ENCODE measurements at places on chromosomes 1 and 21.

DNA sequence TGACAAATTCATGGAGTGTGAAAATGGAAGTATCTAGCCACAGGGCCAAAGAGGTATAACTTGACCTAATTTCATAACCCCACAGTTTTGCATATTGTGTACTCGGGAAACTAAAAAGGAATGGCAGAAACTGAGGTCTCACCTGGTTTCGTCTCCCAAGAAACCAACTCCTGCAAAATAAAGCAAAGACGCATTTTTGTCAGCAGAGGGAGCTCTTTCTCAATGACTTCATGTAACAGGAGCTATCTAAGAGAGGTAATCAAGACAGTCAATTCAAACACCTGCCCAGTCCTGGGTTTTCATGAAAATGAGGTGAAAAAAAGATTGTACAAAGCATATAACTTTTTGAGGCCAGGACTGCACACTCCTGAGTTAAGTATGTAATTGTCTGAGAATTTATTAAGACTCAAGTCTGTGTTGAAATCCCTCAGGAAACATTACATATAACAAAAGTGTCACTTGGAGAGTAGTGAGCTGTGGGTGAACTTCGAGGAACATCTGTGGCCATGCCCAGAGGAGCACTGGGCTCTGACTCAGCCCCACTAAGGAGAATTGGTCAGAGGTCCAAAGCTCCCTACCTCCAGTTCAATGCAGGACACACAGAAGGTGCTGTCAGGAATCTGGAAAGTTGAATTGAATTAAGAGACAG lies 17.6 kb downstream of the FCRL4 start:
- DNase-seq: peak; percentile 34

DNA sequence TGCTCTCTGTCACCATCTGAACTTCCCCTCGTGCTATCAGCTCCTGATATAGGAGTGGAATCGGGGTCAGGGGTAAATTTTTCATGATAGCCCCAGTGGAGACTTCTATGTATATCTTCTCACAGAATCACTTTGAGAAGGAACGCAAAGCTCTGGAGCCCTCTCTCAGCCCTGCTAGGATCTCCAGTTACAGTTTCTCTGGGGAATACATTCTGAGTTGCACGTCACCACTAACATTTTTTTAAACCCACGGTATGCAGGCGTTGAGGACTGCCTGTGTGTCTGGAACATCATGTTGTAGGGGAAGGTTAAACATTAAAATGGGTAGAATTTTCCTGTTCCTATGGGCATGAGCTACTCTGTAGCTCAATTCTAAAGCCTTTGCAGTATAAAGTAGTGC lies 116.4 kb upstream of the FAM78B start:
- no peak for DNase-seq

DNA sequence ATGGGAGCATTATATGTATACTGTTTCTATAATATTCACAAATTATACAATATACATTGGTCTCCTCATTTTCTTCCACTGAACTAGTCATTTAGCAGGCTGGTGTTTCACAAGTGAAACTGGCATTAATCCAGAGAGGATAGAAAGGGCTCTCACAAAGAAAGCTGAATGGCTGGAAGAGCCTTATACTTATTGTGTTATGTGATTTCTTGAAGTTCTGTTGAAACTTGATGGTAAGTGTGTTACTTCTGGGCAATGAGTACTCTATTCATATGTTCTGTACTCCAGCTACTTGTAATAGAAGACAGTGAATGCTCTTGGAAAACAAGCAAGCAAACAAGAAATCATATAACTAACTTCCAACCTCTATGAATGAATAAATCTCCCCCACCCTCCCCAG lies 14.9 kb downstream of the STX12 start:
- DNase-seq: no peak

GRCh38 chr1:56034847-56035481 lies 544.4 kb downstream of the PLPP3 start:
- no peak for DNase-seq

- no peak for DNase-seq
Measured at GRCh38 chr1:153534226-153534924, 1.4 kb downstream of the S100A6 start.

GRCh38 chr21:20652846-20653245 lies 345.4 kb upstream of the NCAM2 start:
- peak; percentile 9 for DNase-seq
